ENCODE measurements at places on chromosomes 5 and 9.

GRCh38 chr5:83118976-83119375 is 41.6 kb downstream of the XRCC4 start:
- no peak for DNase-seq

DNA sequence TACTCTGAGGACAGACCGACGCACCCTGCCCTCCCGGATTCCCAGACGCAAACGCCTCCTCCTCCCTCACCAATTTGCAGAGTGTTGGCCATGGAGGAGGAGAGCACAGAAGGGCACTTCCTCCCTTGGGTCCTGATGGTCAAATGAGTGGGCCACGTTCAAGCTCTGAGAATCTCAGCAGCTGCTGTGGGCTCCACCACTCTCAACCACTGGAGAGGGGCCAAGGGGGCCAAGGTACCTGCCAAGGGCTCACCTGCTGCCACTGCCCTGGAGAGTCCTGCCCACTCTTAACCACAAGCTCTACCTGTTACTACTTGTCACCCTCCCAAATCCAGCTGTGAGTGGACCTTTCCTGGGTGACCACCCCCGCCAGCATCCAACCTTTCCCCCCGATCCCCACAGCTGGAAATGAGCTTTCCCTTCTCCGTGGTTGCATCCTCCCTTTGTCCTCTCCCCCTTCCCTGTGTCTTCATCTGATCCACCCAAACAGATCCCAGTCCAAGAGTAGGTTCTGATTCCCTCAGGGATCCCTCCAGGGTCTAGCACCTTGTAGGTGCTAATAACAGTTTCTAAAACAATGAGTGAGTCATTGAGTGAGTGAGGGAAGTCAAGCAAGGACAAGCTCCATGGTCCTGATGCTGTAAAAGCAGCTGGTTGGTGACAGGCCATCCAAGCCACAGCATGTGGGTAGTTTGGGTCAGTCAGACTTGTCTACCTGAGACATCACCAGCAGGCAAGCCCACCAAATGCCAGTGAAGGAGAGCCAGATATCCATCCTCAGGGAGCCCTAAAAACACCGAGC is 69.7 kb downstream of the FAM114A2 start:
- no peak for DNase-seq

- no peak for DNase-seq
Observed at GRCh38 chr5:133794771-133795415, 173.5 kb downstream of the C5orf15 start.

GRCh38 chr5:32172923-32173266 is 1.2 kb downstream of the GOLPH3 start:
- no peak for DNase-seq

GRCh38 chr5:150166650-150167511 is at the start of gene CDX1:
Gene CDX1, plus strand, starts transcription at chr5:150166778. Its CDS starts 99 bp downstream, at chr5:150166877.
- DNase-seq: no peak

DNA sequence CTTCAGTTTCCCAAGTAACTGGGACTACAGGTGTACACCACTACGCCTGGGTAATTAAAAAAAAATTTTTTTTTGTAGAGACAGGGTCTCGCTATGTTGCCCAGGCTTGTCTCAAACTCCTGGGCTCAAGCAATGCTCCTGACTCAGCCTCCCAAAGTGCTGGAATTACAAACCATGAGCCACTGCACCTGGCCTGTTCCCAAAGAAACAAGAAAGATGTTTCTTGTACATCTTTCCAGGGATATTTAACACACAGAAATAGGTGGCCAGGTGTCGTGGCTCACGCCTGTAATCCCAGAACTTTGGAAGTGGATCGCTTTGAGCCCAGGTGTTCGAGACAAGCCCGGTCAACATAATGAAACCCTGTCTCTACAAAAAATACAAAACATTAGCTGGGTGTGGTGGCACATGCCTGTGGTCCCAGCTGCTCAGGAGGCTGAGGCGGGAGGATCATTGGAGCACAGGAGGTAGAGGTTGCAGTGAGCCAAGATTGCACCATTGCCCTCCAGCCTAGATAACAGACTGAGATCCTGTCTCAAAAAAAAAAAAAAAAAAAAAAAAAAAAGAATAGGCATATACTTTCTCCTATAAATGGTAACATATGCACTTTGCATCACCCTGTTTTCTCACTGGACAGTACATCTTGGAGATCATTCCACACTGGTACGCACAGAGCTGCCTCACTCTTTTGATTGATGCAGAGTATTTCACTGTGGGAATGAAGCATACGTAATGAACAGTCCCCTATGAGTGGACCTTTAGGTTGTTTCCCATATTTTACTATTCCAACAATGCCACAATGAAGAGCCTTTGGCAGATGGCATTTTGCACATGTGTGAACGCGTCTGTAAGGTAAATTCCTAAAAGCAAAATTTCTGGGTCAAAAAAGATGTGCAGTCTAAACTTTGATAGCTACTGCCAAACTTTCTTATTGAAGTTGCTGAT is 2.0 kb upstream of the GRHPR start:
- no peak for DNase-seq

DNA sequence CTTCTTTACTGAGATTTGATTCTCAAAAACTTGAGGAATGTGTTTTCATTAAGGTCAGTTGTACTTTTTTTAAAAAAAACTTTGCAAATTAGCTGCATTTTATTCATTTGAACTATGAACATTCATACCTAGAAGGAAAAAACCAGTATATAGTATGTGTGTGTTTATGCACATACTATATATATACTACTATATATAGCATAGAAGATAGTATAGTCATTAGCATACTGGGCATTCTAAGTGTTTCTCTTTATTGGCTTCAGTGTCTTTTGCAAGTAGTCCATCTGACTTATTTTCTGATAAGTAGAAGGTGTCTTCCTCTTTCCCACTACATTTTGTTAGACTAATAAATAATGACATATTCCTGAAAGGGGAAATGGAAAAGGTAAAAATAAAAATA is 33.0 kb downstream of the ELOVL7 start:
- no peak for DNase-seq

GRCh38 chr9:26754509-26755164 is 138.0 kb downstream of the CAAP1 start:
- DNase-seq: no peak

DNA sequence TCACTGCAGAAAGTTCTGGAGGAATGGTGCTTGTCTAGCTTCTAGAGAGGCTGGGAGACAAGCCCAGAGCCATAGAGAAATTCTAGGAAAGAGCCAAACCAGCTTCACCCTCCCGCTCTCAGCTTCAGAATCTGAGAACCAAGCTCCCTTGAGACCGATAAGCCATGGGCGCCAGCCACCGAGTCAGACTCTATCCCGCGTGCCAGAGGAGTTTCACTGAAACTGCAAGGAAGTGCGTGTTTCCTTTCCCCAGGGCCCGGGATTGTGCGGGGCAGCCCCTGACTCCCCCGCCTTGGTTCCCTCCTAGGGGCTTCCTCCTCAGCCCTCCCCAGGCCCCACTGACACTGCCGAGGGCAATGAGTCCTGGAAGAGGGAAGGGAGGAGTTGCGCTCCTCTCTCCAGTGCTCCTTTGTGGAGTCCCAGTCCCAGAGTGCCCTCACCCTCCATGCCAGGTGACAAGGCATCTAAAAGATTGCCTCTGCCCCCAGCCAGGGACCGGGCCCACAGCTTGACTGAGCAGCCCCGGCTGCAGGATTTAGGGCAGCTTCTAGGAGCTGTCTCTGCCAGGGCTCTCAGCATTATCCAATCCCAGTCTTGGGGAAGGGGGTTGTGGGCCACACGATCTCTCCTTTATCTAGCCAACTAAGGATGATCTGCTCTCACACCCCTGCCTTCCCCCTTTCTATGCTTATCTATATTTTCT is 18.4 kb upstream of the TCF7 start:
- no peak for DNase-seq

DNA sequence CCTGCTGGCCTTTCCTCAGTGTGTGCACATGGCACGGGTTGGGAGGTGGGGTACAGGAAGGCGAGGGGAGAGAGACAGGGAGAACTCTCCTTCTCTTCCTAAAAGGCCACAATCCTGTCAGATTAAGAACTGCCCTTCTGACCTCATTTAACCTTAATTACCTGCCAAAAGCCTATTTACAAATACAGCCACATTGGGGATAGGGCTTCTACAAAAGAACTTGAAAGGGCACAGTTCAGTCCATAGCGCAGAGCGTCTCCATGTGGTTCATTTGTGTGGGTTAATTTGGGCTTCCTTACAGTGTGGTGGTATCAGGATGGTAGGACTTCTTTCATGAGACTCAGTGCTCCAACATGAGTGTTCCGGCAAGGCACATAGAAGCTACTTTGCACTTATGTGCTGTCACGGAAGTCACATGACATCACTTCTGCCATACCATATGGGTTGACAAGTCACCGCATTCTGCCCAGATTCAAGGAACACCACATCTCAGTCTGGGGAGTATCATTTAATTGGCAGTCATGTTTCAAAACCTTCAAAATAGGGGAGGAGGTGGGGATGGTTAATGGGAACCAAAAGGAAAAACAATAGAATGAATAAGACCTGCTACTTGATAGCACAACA is 46.8 kb downstream of the NLN start:
- no peak for DNase-seq

GRCh38 chr5:109849478-109850088 is 159.9 kb downstream of the MAN2A1 start:
- DNase-seq: no peak

- no peak for DNase-seq
Observed at GRCh38 chr9:80554301-80554700, 982.5 kb downstream of the TLE4 start.

DNA sequence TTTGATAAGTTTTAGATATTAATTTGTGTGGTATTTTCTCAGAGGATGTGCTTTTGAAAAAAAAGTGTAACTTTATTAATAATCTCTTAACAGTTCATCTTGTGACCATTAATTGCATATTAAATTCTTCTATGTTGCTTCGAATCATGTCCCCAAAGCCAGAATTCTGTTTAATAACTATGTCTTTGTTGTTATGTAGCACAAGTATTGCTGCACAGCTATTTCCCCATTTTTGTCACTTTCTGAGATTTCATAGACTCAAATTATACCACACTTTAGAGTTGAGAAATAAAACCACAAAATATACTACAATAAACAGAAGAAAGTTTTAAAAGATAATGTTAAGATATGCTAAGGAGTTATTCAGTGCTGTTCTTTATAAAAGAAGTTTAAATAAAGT is 2.8 kb downstream of the MEF2C start:
- DNase-seq: no peak

- no peak for DNase-seq
Observed at GRCh38 chr9:110898358-110898757, 139.9 kb downstream of the LPAR1 start.

DNA sequence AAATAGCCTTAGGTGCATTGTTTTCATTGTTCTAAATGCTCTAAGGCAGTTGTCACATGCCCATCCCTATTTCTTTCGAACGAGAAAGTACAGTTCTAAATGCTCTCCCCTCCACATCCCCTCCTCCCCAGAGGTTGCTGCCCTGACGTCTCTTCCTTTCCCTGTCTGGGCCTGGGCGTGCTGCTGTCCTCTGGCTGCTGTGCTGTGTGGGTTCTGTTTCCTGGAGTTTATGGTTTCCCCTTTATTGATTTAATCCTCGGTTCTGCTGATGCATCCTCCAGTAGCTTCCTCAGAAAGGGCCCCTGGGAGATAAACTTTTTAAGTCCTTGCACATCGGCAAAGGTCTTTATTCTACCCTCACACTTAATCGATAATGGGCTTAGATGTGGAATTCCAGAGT is 48.8 kb downstream of the MVB12B start:
- no peak for DNase-seq

- no peak for DNase-seq
Observed at GRCh38 chr9:85971731-85972130, 30.8 kb downstream of the NAA35 start.

GRCh38 chr9:95641586-95641985 is 124.8 kb upstream of the PTCH1 start:
- no peak for DNase-seq

- DNase-seq: no peak
Observed at GRCh38 chr9:676780-677438, 164.6 kb upstream of the DMRT1 start.

DNA sequence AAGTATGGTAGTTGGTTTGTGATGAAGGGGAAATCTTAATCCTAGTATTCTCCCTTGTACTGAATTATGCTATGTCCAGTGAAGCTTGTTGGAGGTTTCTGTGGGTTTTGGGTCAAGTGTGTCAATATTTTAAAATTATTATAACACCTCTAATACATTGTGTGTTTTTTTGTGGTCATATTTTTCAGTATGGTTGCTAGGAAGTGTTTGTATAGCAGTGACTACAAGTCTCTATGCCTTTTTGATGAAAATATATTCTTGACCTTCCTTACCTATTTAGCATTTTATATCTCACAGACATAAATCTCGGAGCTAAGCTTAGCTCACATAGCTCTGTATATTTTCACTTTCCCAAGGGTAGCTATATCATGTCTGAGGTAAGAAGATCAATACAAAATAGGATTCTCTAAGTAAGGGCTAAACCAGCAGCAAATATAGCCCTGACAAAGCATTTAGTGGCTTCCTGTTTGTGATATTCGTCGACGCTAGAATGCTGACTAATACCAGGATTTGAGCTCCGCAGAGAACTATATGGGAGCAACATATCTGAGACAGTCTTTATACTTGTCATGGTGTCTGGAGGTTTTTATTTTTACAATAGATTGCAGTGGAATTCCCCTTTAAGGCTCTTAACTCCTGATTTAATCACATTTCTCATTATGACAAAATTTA is 82.3 kb downstream of the MACIR start:
- no peak for DNase-seq

DNA sequence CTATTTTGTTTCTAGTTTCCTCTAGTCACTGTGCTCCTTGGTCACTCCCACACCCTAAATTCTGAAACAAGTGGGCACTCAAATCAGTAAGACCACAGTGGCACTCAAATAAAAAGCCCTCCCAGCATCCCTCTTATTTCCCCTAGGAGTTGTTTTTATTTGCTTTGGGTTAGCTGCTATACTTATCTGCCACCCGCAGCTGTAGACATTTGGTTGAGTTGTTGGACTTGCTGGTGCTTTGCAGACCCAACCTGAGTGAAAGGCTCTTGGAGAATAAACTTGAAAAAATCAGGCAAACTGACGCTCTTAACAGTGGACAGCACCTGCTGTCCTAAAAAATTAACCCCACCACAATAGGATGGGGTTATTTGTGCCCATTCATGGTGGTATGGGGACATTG is 203.0 kb downstream of the SPATA31A6 start:
- no peak for DNase-seq

DNA sequence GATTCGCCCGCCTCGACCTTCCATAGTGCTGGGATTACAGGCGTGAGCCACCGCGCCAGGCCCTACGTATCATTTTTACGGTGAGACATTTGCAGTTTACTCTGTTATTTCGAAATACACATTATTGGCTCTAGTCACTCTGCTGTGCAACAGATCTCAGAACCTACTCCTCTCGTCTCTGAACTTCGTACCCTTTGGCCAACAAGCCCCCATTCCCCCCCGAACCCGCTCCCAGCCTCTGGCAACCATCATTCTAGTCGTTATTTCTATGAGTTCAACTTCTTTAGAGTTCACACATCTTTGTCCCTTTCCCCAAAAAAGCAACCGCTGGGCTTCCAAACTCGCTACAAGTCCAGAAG is 735 bp downstream of the PTGR1 start:
- no peak for DNase-seq
